ENCODE measurements at places on chromosomes 12 and 14.

- no peak for DNase-seq
Measured at GRCh38 chr12:12443431-12443878, 86.6 kb downstream of the BORCS5 start.

DNA sequence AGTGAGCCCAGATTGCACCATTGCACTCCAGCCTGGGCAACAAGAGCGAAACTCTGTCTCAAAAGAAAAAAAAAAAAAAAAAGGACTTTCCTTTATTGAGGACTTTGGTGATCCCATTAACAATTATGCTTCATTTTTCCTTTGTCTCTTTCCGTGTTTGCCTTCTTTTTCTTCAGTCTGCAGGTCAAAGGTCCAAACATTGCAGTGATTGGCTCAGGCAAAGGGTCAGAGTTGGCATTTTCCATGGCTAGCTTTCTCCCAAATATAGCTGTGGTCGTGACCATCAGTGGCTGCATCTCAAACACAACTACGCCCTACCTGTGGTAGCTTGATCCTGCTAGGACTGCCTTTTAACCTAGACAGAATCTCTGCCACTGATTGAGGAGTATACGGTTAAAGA is 7.0 kb upstream of the DNAL1 start:
- no peak for DNase-seq

GRCh38 chr12:117080661-117081144 is 18.5 kb downstream of the TESC start:
- no peak for DNase-seq

DNA sequence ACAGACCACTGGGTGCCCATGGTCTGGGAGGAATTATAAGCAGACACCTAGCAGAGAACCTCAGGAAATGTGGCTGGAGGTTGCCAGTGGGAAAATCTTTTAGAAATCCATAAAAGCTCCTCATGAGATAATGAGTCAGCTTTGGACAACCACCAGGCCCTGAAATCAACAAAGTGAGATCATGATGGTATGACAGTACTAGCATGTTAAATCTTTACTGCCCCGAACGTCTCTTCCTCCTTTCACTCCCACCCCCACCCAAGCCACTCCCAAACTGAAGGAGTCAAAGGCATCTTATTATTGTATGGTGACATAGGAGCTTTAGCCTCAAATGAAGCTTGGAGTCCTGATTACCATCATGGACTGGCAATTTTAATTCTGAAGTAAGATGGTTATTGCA is 240.0 kb downstream of the DIO2 start:
- DNase-seq, result no peak

DNA sequence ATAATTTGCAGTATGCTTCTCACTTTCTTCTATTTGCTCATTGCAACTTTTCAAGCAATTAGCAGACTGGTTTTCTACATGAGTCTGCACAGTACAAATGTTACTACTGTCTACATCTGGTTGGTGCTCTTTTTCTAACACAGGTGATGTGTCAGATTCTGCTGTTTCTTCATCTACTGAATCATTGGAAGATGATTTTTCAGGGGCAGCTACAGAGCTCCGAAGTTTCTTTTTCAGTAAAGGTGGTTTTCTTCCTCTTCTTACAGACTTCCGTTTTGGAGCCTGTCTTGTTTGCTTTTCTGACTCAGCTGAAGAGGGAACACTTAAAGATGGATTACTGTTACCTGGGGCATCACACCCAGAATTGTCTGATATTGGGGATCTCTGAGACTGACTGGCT is 62.1 kb downstream of the SCAF11 start:
- DNase-seq, result no peak

- no peak for DNase-seq
Measured at GRCh38 chr12:81224626-81225025, 146.7 kb downstream of the ACSS3 start.

- no peak for DNase-seq
Measured at GRCh38 chr14:105700622-105701288, 174.4 kb downstream of the TMEM121 start.

GRCh38 chr12:13194401-13195110 is 2.0 kb upstream of the EMP1 start:
- no peak for DNase-seq

DNA sequence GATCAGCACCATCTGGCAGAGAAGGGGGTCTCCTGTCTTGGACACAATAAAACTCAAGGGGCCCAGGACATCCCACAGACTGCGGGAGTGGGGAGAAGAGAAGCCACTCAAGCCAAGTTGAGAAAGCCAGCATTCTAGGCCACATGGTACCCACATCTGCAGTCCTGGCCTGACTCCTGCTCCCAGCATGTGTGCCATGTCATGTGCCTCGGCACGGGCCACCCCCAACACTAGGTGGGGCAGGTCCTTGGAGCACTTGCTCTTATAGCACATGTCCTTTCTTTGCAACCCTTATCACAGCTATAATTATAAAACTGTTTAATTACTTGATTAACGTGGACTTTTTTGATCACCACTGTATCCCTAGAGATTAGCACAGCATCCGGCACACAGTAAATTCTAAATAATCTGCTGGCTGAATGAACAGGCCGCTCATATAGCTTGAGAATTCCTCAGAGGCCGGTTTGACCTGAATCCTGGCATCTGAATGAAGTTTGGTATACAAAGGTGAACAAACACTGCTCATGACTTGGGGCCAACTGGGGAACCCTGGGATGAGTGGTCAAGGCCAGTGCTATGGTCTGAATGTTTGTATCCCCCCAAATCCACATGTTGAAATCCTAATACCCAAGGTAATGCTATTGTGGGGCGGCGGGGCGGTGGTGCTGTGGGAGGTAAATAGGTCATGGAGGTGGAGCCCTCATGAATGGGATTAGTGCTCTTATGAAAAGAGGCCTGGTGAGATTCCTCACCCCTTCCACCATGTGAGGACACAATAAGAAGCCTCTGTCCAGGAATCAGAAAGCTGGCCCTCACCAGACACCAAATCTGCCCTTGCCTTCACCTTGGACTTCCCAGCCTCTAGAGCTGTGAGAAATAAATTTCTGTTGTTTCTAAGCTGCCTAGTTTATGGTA is 6.6 kb downstream of the NCKAP5L start:
- no peak for DNase-seq

All from activated CD4-positive, alpha-beta T cell treated with anti-CD3 and anti-CD28 coated beads, Interleukin-2, amount 50 U/mL, for 1 hour (primary cell).